ENCODE measurements at places on chromosomes 12 and 14. TPM values are rescaled to one million over a fixed set of nuclear protein-coding genes. Genes with fewer than 3 reads are reported as not detected.

The ACSM4 gene
- not detected for total RNA-seq

The CCDC88C gene
- total RNA-seq, result under 0.01 TPM

The FIGNL2 gene
- 0.16 TPM for total RNA-seq

The TGM1 gene
- total RNA-seq, result 0.16 TPM

The KLRF1 gene
- not detected for total RNA-seq

The SIX1 gene
- total RNA-seq, result 9.8 TPM

The SLC39A9 gene
- 76.0 TPM for total RNA-seq

The GPRC5D gene
- total RNA-seq, result not detected

The ZDHHC22 gene
- not detected for total RNA-seq

The KLRD1 gene
- total RNA-seq, result 0.09 TPM

The OASL gene
- 0.17 TPM for total RNA-seq

The HAL gene
- total RNA-seq, result not detected

The RPS26 gene
- total RNA-seq, result 144 TPM

The GALNT8 gene
- 0.17 TPM for total RNA-seq

The DENND5B gene
- 6.5 TPM for total RNA-seq

The ERC1 gene
- 30.4 TPM for total RNA-seq

The LPAR5 gene
- total RNA-seq, result not detected

The GDF11 gene
- total RNA-seq, result 4.5 TPM

The KCNH3 gene
- total RNA-seq, result 0.52 TPM

The DEPDC4 gene
- total RNA-seq, result 0.43 TPM

The POTEM gene
- not detected for total RNA-seq

The HRK gene
- total RNA-seq, result not detected

The APOF gene
- total RNA-seq, result not detected

The GALNT6 gene
- 71.2 TPM for total RNA-seq

The CCDC38 gene
- not detected for total RNA-seq

The MMP19 gene
- total RNA-seq, result 6.1 TPM

The NOXRED1 gene
- total RNA-seq, result 0.32 TPM

The OTOGL gene
- total RNA-seq, result 0.43 TPM

The AKAP3 gene
- 2.1 TPM for total RNA-seq

The SLC5A8 gene
- total RNA-seq, result not detected

The BMAL2 gene
- 8.4 TPM for total RNA-seq

The RAD51AP1 gene
- 0.43 TPM for total RNA-seq

The JAG2 gene
- total RNA-seq, result 2.7 TPM

The AMN gene
- under 0.01 TPM for total RNA-seq

The ABCD2 gene
- 0.09 TPM for total RNA-seq

The PLD4 gene
- total RNA-seq, result 0.09 TPM

The PRB2 gene
- total RNA-seq, result not detected

The LIMA1 gene
- 93.8 TPM for total RNA-seq

The ETFBKMT gene
- total RNA-seq, result 3.9 TPM
